Occipital lobe (tissue), 3 donors: ENCODE measurements at places on chromosomes 4 and X.

DNA sequence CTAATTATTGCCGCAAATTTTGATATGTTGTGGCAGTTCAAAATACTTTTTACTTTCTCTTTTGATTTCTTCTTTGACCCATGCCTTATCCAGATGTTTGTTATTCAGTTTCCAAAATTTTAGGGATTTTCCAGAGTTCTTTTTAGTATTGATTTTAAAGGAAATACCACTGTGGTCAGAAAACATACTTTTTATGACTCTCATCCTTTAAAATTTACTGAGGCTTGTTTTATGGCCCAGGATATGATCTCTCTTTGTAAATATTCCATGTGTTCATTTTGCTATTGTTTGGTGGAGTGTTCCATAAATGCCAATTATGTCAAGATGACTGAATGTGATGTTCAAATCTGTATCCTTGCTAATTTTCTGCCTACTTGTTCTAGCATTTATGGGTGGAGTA lies 272.3 kb upstream of the DIPK2B start:
- DNase-seq = no peak

GRCh38 chrX:20225488-20225833 lies 41.2 kb downstream of the RPS6KA3 start:
- no peak for DNase-seq

DNA sequence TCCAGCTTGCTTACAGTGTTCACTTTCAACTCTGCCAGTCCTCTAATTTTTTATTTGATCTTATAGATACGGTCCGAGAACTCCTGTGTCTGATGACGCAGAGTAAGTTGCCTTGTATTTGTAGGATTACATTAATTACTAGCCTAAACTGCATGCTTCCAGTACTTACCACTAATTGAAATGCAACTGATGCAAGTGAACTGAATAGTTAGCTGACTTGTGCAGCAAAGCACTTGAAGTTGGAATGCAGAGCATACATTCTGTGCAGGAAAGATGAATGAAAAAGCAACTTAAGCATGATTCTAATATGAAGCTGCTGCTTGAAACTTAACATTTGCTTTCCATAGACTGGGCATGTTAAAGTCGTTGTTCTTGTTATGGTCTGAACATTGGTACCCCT lies 100.9 kb downstream of the LIMCH1 start:
- no peak for DNase-seq

- no peak for DNase-seq
Measured at GRCh38 chr4:113144091-113144490, 94.6 kb downstream of the ANK2 start.

- DNase-seq = no peak
Measured at GRCh38 chr4:72602396-72603376, 33.7 kb upstream of the ADAMTS3 start.

- no peak for DNase-seq
Measured at GRCh38 chrX:119107206-119107605, 20.4 kb downstream of the KIAA1210 start.

DNA sequence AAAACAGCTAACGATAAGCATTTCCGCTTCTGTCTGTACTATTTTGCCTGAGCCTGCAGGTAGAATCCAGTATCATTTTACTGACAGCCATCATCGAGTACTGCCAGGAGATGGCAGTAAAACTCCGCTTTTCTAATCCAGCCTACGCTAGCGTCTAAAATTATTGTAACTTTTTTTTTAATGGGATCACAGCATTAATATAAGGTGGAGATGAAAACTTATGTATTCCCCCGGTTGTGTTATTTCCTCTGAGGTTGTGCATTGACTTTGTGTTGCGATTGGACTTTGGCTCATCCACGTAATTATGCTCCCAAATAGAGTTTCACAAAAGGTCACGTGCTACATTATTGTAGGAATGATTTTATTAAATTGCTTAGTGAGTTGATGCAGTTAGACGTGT lies 248.1 kb downstream of the C4orf33 start:
- no peak for DNase-seq

GRCh38 chr4:97404876-97405523 lies 738.3 kb downstream of the STPG2 start:
- no peak for DNase-seq

DNA sequence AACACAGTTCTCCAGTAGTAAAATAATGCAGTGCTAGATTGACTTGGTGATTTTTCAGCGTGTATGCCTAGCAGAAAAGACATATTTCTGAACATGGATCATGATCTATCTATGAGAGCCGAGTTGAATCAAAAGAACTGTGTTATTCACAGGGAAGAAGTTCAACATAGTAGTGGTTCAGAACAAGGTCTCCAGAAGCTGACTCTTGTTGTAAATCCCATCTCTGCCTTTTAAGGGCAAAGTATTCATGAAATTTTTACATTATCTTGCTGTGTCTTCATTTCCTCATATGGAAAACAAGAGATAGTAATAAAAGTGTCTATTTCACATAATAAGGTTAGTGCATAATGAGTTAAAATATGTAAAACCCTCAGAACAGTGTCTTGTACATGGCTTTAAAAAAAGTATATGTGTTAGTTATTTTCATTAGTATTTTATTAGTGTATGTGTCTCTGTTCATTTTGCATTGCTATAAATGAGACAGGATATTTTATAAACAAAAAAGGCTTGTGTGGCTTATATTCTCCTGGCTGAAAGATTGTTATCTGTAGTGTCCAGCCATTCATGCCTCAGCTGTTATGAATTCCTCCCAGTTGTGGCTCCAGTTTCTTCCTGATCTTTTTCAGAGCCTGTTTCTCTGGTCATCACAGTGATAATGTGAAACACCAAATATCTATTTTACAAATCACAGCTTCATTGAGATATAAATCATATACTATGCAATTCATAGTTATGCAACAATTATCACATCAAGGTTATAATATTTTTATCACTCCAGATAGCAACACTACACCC lies 1351.2 kb downstream of the STIM2 start:
- no peak for DNase-seq

GRCh38 chrX:150198776-150199175 lies 164.3 kb upstream of the MAMLD1 start:
- DNase-seq = no peak

DNA sequence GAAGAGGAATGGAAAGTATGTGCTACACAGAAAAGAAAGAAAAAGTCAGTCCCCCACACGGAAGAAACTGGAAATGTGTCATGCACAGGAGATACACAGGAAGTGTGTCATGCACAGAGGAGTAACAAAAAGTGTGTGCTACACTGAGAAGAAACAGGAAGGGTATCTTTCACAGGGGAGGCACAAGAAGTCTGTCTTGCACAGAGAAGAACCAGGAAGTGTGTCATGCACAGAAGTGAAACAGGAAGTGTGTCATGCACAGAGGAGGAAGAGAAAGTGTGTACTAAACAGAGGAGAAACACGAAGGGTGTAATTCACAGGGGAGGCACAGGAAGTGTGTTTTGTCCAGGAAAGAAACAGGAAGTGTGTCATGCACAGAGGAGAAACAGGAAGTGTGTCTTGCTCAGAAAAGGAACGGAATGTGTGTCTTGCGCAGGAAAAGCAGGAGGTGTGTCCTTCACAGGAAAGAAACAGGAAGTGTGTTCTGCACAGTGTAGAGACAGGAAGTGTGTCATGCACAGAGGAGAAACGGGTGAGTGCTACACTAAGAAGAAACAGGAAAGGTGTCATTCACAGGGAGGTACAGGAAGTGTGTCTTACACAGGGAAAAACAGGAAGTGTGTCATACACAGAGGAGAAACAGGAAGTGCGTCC lies 527.2 kb upstream of the PRKX start:
- no peak for DNase-seq

GRCh38 chrX:1681439-1681838 lies 66.6 kb downstream of the ASMT start:
- no peak for DNase-seq

DNA sequence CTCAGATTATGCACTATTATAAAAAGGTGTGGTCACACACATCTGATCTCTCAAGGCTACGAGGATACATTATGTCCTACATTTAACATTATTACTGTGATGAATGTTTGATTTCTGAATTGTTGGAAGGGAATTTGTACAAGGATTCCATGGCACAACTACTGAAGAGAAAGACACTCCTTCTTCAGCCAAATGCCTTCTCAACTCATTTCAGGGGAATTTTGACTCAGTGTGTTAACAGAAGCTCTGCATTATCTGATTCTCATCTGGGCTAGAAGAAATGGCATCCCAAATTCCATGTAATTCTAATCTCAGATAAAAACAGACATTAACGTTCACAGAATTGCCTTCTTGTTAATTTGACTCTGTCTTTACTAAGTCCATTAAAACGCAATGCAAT lies 477.7 kb downstream of the PDGFC start:
- DNase-seq = no peak

- no peak for DNase-seq
Measured at GRCh38 chr4:99202536-99202935, 16.5 kb downstream of the ADH6 start.
